Mucosa of gallbladder (tissue), 1 donor: ENCODE measurements at places on chromosomes 3 and 15. TPM values are rescaled to one million over a fixed set of nuclear protein-coding genes. Genes with fewer than 3 reads are reported as not detected.
A peak's percentile ranks its signal among the peaks of the same experiment; 100 is the strongest.

The STXBP5L gene
- total RNA-seq, result 0.35 TPM

The PLA2G4E gene
- total RNA-seq, result 0.09 TPM

The SERINC4 gene
- total RNA-seq, result 0.23 TPM

The FSIP1 gene
- 0.81 TPM for total RNA-seq

The LMOD3 gene
- total RNA-seq, result 0.63 TPM

GRCh38 chr3:40745381-40746106, 220.8 kb downstream of the ZNF621 start:
- no peak for DNase-seq

DNA sequence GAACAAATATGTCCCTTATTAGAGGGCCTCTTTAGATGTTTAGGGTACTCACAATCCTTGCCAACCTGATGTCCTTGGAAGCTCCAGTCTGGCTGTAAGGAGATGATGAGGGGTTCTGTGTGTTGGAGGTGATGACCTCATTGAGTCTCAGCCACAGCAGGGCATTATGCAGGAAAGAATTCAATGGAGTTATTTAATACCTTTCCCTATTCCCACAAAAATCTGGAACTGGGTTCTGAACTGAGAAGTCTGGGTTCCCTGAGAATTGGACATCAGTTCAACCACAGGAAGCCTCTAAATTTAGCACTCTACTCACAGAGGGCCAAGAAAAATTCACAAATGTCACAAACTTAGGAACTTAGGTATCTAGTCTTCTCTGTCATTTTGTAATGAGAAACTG, 36.9 kb downstream of the SLC35A5 start:
- DNase-seq, result no peak

DNA sequence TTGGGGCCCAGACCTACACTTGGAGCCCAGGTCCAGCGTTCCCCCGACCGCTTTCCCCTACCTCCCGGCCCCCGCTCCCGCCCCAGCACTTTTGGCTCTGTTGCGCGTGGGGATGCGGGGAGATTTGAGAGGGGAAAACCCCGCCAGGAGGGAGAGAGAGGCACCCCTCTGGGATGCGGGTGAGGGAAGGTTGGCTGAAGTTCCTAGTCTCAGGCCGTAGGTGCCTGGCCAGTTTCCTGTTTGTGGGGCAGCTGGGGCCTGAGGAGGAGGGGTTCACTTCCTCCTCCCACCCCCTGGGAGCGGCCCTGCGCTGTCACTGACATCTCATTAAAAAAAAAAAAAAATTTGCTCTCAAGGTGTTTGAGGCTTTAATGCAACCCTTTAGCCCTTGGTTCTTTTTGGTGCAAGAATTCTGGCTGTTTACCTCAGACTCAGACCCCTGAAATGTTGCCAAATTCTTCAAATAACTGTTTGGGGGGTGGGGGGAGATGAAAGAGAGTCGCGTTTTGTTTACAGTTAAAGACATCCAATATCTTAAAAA, 2.6 kb downstream of the FAM43A start:
- no peak for DNase-seq

- no peak for DNase-seq
Observed at GRCh38 chr15:58467722-58468423, 36.1 kb downstream of the LIPC start.

GRCh38 chr15:38578626-38579025, 14.0 kb upstream of the RASGRP1 start:
- DNase-seq, result no peak

GRCh38 chr15:74958320-74958907, 1.8 kb upstream of the RPP25 start:
- DNase-seq, result peak; percentile 59

GRCh38 chr3:135970506-135971116, 5.1 kb downstream of the PPP2R3A start:
- DNase-seq, result no peak

DNA sequence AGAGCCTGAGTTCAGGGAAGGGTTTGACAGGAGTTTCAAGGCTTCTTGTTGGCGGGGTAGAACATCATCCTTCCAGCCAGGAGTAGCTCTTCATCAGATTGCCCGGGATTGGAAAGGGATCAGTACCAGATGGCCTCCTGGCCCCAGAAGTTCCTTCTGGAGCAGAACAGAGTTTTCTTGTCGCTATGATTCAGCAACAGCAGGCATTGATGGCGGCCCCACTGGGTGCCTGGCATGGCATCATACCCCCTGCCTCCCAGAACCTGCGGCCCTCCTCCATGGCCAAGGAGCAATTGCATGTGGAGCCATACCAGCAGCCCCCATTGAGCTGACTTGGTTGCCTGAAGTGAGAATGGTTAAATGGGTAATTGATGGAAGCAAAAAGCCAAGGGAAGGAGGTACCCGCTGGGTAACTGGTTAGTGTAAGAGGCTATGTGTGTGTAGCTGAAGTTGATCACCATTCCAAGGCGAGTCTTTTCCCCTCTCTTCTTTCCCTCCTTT, 305.6 kb downstream of the PTPRG start:
- no peak for DNase-seq

GRCh38 chr3:70982700-70983140, 600.8 kb downstream of the FOXP1 start:
- peak; percentile 61 for DNase-seq

DNA sequence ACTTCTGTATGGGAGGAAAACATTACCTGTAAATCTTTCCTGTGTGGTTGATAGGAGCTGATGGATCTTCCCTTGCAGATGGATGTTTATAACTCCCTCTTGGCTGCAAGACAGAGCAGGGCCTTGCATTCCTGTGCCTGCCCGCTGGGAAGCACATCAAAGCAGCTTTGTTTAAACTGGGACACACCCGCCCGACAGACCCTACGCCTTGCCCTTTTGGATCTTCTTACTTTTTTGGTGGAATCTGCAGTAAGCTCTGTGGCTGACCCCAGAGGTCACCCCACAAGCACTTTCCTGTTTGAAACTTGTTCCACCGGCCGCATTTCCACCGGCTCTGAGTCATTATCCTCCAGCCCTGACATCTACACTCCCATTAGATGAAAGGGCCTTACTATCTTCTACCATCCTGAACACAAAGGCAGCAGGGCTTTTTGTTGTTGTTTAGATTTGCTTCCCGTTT, 244.1 kb upstream of the STT3B start:
- DNase-seq, result peak; percentile 52

DNA sequence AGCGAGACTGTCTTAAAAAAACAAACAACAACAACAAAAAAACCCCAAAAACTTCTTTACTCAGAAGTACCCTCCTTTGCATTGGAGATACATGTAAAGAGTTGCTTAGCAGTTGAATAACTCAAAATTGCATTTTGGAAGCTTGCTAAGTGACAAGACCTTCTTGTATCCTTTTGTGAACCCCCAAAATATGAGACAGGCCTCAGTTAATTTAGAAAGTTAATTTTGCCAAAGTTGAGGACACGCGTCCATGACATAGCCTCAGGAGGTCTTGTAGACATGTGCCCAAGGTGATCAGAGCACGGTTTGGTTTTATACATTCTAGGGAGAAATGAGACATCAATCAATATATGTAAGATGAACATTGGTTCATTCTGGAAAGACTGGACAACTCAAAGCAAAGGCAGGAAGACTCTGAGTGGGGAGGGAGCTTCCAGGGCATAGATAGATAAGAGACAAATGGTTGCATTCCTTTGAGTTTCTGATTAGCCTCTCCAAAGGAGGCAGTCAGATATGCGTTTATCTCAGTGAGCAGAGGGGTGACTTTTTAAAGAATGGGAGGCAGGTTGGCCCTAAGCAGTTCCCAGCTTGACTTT, 1.7 kb upstream of the ARF4 start:
- DNase-seq, result no peak

- no peak for DNase-seq
Observed at GRCh38 chr3:110799271-110799670, 272.3 kb upstream of the NECTIN3 start.

- no peak for DNase-seq
Observed at GRCh38 chr3:124516333-124516732, 213.9 kb upstream of the UMPS start.

- DNase-seq, result no peak
Observed at GRCh38 chr3:71251156-71251775, 332.3 kb downstream of the FOXP1 start.
